ENCODE measurements at places on chromosomes 12 and 14.

GRCh38 chr14:90659156-90659555 is 157.1 kb downstream of the TTC7B start:
- DNase-seq = no peak

DNA sequence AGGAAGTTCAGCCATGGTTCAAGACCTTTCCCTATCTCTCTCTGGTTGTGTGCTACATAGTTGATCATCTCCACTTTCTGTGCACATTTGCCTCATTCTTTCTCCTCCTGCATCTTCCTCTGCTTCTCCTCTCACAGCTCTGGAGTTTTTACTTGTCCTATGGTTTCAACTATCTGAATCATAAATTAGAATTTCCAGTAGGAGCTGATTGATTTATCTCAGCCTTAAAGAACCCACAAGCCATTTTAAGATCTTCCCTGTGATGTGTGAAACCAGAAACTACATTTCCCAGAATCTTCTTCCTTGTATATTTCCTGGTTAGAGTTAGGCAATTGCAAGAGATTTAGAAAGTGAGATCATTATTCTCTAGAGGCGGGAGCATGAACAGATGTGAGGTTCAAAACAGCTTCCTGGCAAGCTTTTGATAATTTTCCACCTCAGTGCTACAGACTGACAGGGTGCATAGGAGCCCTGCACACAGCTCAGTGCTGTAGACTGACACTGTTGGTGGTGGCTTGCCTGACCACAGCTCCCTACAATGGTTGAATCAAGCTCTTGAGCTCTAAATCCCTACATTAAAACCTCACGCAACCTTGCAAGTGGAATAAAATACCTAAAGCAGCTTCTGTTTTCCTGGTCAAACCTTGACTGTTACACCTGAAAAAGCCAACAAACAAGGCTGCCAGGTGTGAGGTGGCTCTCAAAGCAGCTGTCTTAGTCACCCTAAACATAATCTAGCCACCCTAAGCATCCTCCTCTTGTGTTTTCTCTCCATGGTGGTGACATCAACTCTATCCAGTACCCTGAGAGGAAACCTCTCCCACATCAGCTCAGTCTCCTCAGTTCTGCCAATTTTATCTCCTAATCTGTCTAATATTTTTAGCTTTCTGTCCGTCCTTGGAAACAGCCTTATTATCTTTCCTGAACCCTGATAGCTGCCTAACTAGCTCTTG is 21.5 kb upstream of the IFNG start:
- no peak for DNase-seq

DNA sequence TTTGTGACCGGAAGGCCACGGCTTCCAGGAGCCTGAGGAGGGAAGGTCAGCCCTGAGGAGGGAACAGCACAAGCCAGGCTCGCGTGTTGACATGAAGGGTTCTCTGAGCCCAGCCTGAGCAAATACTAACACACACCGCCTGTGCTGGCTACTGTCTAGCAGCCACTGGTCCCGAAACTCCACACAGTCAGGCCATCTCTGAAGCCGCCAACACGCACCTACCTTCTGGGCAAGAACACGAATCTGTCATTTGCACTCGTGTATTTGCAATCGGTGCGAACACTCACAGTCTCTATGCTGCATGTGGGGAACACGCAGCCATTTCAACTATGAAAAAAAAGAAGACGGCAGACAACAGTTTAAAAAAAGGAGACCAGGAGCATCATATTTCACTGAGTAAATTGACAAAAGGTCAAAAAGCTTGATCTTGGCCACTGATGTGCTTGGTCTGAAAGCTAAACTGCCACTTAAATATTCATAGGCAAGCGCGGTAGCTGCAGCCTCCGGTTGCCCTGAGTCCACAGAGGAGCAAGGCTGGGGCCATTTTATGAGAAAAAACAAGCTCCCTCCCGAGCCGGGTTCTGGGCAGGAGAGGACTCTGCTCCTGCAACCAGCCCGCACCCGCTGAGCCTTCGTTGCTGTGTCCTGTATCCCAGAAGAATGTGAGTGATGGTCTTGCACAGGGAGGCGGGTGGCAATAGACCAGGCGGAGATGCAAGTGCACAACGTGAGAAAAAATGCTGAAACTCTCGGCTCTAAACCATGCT is 57.8 kb downstream of the RIMBP2 start:
- DNase-seq = no peak

DNA sequence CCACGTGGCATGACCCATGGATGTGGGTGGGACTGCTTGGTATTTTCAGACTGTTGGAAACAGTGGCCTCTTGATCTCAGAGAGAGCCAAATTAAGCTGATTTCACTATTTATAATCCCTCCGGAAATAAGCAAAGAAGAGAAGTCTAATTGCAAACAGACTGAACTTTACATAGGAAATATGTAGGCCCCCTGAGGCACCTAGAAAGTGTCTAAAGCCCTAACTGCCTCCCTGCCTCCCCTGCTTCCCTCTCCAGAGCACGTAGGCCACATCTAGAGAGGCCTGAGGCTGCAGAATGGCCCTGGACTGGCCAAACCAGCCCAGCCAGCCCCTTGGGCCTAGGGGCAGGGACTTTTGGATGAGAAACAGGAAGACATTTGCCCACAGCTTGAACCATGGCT is 123.8 kb downstream of the ZFP36L1 start:
- no peak for DNase-seq

- DNase-seq = no peak
These were observed 25.1 kb upstream of the EIF5 start for GRCh38 chr14:103308717-103309616.

- no peak for DNase-seq
These were observed 129.9 kb downstream of the KCNA5 start for GRCh38 chr12:5173511-5174011.

DNA sequence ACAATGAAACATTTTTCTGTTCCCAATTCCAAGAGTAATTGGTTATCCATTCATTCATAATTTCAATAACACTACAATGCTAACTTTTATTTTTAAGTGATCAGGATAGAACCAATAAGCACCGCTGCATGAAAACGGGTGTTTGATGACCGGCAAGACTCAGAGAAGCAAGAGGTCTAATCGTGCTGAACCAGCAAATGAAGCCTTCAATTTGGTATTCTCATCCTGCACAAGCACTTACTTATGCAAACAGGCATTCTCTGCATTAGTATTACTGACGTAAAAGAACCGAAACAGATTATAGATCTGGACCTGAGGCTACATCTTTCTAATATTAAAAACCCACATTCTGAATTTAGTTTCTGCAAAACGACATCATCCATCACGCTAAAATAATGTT is 67.7 kb downstream of the RBM19 start:
- no peak for DNase-seq

GRCh38 chr12:70637303-70638085 is at the start of gene PTPRB:
Gene PTPRB, minus strand, starts transcription at chr12:70637429. Its CDS starts 34 bp downstream, at chr12:70637395.
- DNase-seq = no peak

DNA sequence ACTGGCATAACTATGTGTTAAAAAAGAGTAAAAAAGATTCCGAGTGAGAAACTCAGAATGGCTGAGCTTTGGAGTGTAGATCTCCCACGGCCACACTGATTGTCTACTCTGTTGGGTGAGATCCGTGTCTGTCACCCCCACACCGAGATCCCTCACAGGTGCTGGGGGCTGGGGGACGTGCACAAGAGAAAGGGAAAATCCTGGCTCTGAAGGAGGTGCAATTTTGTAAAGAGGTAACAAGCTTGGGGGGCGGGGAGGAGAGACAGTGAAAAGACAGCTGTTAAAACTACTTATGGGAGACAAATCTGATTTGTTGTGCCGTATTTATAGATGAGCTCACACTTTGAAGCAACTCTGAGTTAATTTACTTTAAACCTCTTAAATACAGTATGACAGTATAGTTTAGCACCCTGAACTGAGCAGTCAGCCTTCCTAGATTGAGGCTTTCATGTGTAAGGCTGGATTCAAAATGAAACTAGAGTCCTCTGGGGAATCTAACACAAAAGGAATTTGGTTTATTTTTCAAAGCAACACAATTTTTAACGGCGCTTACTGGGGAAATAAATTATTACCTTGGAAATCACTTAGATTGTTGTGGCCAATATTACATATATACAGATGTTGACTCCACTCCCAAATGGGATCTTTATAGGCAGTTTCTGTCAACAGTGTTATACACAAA is 167.4 kb upstream of the RGS6 start:
- DNase-seq = no peak

DNA sequence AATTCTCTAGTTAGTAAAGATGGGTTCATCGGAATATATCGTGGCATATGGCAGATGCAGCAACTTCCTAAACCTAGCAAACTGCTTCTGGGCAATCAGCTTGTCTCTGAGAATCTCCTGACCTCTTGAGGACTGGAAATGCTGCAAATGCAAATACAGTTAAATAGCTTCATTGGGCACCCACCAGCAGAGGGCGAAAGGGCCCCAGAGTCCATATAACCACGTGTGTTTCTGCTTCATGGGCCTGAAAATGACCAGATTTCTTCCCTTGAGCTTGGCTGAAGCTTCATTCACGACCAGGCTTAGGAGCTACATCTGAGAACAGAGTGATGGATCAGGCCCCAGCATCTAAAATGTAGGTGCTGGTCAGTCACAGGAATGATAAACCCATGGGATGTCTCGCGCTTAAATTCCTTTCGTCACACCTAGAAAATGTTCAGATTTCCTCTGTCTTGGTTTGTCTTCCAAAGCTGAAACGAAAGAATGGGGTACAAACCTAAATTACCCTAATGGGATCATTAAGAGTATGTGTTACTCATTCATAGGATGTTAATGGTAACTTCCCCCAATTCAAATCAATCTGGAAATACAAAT is 1482.5 kb upstream of the TMEM132C start:
- no peak for DNase-seq

GRCh38 chr12:64781280-64782190 is 22.3 kb upstream of the GNS start:
- DNase-seq = no peak

- no peak for DNase-seq
These were observed 325 bp downstream of the C12orf60 start for GRCh38 chr12:14803830-14804160.

DNA sequence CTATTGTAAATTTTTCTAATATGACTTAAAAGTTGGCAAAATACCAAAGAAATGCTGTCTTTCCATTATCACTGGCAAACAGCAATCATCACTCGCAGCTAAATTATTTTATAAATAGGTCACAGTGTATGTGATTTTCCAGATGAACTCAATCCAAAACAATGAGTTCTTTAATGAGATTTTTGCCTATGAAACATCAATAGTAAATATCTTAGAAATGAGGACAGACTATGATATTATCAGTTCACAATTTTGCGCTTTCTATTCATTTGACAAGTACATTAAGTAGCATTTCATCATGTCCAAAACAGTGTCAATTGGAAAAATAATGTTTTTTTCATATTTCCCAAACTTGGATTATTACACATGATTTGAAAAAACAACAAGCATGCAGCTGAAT is 65.7 kb downstream of the PIK3C2G start:
- no peak for DNase-seq

DNA sequence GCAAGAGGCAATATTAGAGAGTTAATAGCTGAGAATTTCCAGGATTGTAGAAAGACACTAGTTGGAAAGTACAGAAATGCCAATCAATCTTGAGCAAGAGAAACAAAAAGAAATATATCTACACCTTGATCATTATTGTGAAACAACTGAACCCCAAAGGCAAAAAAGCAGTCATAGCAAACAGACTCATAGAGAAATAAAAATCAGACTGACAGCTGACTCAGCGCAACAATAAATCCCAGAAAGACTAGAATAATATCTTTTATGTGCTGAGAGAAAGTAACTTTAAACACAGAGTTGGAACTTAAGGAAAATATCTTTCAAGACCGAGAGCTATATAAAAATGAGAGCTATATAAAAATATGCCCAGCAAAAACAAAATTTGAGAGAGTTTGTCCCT is 52.9 kb downstream of the PTPRB start:
- DNase-seq = no peak

- DNase-seq = no peak
These were observed 117.5 kb upstream of the DYRK2 start for GRCh38 chr12:67531051-67531450.

DNA sequence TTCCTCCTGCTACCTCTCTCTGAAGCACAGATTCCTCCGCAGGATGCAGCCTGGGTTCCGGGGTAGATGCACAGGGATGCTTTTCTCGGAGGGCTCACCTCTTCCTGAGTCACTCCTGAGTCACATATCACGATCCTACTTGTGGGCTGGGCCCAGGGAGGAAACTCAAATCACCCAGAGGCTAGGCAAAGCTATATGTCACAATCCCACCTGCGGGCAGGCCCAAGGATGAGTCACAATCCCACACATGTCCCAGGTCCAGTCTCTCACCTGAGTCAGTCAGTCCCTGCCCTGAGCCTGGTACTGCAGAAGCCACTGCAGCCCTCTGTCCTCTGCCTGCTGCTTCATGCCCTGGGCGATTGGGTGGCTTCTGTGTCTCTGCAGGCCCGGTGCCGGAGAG is 149.0 kb upstream of the GSC start:
- DNase-seq = no peak

DNA sequence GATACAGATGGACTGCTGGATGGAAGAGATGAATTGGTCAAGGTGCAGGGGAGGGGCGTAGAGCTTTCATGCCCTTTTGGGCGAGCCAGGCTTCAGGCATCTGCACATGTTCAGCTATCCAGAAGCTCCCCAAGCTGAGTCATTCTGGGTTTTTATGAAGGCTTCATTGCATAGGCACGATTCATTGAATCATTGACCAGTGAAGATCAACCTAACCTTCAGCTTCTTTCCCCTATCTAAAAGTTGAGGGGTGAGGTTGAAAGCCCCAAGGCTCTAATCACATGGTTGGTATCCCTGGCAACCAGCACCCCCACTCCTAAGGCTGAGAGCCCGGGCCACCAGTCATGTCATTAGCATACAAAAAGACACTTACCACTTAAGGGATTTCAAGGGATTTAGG is 36.3 kb downstream of the RPS29 start:
- DNase-seq = no peak

GRCh38 chr14:35051796-35052195 is 5.7 kb downstream of the FAM177A1 start:
- no peak for DNase-seq

DNA sequence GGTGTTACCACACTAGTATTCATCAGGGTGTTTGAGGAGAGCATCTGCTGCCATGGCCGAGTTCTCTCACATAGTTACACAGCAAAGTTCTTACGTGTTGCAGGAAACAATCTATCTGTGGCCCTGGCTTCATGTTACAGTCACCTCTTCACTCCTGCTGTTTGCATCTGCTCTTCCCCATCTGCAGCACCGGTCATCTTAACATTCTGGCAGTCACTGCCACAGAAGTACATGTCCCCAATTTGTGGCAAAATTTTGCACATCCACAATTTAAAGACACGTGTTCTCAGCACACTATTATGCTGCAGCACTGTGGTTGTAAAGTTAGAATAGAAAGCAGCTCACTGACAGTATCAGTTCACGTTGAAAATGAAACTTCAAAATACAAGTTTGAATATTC is 23.2 kb downstream of the MAPK1IP1L start:
- DNase-seq = no peak

DNA sequence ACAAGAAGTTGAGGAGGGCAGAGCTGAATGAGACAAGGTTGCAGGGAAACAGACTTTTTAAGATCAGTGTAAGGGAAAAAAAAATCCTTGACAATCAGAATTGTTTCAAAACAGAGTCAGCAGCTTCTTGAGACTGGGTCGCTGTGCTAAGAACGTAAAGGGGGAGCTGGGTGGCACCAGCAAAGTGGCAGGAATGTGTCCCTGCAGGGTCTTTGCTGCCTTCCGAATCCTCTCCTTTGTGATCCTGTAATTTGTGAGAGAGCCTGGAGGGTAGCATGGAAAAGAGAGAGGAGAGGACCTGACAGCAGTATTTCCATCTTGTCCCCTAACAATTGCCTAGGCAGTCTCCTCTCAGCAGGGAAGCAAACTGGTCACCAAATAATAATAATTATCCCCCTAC is 472.8 kb downstream of the RGS6 start:
- DNase-seq = no peak

All from T-helper 22 cell (primary cell).